NCI-H1092 treated with DMSO at 0.1 percent for 48 hours (cell line): ENCODE measurements at places on chromosomes 6 and 20.

- no peak for DNase-seq
Measured at GRCh38 chr6:72977114-72977513, 248.2 kb downstream of the KHDC1L start.

GRCh38 chr6:52550870-52551269, 26.0 kb downstream of the TRAM2 start:
- DNase-seq: no peak

DNA sequence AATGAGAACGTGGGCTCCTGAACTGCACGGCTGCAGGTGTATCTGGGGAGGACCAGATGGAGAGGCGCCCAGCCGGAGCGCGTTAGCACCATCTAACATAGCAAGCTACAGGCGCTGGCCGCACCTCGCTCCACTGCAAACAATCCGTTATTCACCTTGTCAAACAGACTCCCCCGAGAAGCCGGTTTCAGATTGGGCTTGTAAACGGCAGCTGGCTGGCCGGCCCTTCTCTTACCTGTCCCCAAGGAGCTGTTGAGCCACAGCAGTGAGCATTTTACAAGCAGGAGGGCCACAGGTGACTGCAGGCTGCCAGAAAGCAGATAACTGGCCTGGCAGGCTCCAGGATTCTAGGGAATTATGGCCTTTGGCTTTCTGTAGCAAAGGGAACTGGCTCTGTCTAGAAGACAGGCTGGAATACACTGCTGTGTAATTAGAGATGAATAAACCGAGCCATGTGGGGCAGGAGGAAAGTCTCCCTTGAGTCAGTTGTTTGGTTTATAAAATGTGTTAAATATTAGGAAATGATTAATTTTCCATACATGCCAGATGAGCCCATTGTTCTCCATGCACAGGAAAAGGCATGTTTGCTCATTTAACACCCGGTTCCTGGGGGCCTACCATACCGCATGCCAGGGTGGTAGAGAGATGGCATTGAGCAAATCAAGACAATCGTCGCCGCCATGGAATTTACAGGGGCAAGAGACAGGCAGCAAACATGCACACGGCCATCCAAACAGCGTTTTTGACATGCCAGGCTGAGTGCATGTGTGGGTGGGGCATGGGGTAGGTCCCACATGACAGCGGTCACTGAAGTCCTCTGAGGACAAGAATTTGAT, 159.3 kb downstream of the NFATC2 start:
- peak; percentile 88 for DNase-seq

DNA sequence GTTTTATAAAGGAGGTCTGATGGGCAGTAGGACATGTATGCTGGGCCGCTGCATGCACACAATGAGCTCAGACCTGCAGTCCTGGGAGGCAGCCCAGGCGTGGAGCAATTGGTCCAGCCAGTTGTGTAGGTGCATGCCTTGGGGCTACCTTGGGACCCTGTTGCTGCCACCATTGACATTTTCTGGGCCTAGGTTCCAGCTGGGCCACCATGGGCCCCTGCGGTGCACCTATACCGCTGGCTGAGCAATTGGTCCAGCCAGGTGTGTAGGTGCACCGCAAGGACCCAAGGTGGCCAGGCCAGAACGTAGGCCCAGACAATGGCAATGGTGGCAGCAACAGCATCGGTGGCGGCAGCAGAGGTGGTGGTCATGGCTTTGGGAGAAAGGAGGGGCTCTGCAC, 143.9 kb downstream of the PXDC1 start:
- DNase-seq: no peak

- DNase-seq: no peak
Measured at GRCh38 chr6:17021539-17021889, 80.3 kb upstream of the STMND1 start.

DNA sequence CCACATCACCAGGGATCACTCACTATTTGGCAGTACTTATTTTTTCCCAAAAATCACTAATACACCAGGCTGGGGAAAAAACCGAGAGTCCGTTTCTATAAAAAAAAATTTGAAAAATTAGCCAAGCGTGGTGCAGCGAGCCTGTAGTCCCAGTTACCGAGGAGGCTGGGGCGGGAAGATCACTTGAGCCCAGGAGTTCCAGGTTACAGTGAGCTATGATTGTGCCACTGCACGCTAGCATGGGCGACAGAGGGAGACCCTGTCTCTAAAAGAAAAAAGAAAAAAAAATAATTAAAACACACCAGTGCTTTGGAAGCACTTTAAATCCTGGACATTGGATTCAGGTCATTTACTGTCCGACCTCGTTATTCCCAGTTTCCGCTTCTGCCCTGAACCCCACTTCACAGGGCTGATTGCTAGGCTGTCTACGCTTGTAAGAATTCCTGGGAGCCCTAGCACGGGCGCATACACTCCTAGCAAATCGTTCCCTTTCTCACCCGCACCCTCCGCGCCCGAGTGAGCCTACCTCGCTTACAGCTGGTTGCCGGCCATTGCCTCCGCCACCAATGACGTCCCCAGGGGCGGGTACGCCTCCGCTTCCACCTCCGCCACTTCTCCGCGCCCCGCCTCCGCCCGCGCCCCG, at the start of gene TPMT:
Gene TPMT, minus strand, starts transcription at position 571 of the 643 bp plus-strand sequence. CDS start 5,950 bp downstream, outside the sequence.
- peak; percentile 93 for DNase-seq

DNA sequence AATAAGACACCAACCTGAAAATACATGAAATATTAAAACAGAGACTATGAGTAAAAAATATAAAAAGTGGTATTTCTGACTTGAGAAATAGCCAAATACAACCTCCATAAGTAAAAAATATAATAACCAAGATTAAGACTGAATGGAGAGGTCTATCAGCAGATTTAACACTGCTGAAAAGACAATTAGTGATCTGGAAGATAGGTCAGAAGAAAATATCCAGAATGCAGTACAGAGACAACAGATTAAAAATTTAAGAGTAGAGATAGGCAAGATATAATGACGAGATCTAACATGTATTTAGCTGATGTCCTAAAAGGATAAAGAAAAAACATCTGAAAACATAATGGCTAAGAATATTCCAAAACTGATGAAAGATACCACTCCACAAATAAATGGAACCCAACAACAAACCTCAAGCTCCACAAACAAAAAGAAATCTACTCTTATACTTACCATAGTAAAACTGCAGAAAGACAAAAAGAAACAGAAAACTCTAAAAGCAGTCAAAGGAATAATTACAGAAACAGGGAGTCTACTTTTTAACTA, 18.8 kb downstream of the ESF1 start:
- DNase-seq: no peak

DNA sequence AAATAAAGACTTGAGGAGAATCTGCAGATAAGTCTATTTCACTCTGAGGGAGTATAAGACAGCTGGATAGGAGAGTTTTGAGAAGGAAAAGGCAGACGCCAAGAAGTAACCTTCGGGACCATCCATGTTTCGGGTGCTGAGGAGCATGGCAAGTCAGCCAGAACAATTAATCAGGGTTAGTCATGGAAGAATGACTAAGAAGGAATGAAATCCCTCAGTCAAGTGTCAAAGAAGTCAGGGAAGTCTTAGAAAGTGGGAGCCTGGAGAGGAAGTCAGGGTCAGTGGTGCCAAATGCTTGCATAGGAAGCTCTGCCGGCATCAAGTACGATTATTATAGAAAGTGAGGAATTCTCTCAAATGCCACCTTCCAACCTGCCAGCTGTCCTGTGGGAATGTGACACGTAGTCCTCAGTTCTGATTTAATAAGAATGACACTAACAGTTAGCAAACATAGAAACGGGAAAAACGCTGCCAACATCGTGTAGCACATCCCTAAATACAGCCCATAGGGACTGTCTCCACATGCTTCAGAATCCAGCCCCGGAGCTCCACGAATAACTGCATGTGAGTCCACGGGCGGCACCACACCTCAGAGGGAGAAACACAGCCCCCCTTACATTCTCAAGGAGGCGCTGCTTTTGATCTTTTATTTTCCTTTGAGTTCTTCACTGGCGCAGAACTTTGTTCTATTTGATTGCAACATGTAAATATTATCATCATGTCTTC, 602.7 kb downstream of the PRKN start:
- DNase-seq: no peak

DNA sequence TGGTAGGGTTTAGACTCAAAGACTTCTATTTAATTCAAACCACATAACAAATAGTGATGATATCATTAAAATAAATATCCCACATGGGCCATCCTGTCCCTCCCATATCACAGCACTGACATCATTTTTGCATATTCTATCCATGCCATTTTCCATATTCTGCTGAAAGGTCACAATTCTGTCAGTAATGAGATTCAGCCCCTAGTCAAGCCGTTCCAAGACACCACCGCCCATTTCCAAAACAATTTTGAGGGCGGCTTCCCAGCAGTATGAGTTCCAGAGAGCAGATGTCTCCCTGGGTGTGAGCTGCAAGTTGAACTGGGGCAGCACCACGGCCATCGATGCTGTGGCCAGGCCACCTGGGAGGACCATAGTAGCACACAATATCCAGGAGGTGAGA, 65.1 kb upstream of the PLEKHG1 start:
- DNase-seq: no peak

DNA sequence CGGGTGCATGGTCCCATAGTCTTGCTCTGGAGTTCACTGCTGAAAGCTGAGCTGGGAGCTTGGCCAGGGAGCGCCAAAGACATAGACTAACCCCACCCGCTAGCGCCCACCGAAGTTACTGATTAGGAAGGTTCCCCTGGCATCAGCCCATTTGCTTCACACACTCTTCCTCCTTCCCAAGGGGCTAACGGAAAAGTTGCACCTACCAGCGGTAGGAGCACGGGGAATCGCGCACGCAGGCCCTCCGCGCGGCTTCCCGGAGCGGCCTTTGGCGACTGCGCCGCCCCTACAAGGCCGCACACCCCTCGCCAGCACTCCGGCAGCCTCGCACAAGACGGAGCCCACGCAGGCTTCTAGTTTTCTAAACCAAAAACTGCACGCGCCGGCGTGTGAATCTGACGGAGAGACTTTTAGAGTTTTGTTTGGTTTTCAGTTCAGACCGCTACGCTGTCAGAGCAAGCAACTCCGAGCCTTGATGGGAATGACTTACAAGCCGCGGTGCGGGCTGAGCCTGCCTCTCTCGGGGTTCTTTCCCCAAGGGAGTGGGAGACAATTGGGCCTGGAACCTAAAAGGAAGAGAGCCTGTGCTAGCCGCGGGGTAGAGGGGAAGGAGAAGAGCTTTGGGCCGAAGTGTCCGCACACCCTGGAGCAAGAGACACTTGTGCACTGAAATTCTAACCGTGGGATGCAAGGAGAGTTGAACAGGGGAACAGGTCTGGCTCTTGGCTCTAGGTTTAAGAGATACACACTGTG, 891 bp upstream of the POU3F2 start:
- DNase-seq: peak; percentile 77

- DNase-seq: no peak
Measured at GRCh38 chr6:15754706-15755079, 91.9 kb upstream of the DTNBP1 start.

DNA sequence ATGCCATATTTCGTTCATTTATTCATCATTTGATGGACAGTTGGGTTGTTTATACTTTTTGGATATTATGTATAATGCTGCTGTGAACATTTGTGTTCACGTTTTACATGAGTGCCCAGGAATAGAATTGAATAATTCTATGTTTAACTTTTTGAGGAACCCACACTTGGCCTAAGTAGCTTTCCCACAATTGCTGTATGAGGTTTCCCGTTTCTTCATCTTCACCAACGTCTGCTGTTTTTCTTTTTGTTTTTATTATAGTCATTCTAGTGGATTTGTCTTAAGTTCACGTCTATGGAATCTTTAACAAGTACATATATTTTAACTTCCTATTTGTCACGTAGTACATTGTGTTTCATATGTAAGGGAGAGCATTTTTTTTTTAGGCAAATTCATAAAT, 110.3 kb downstream of the JARID2 start:
- no peak for DNase-seq

DNA sequence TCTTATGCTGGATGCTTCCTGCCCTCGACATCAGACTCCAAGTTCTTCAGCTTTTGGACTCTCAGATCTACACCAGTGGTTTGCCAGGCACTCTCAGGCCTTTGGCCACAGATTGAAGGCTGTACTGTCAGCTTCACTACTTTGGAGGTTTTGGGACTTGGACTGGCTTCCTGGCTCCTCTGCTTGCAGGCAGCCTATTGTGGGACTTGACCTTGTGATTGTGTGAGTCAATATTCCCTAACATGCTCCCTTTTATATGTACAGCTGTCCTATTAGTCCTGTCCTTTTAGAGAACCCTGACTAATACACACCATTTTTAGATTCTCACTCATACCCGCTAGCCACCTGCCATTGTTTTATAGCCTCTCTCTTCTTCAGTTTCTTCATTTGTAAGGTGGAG, 382.1 kb upstream of the TSHZ2 start:
- DNase-seq: no peak

- DNase-seq: no peak
Measured at GRCh38 chr6:89138173-89138572, 7.7 kb upstream of the PM20D2 start.

DNA sequence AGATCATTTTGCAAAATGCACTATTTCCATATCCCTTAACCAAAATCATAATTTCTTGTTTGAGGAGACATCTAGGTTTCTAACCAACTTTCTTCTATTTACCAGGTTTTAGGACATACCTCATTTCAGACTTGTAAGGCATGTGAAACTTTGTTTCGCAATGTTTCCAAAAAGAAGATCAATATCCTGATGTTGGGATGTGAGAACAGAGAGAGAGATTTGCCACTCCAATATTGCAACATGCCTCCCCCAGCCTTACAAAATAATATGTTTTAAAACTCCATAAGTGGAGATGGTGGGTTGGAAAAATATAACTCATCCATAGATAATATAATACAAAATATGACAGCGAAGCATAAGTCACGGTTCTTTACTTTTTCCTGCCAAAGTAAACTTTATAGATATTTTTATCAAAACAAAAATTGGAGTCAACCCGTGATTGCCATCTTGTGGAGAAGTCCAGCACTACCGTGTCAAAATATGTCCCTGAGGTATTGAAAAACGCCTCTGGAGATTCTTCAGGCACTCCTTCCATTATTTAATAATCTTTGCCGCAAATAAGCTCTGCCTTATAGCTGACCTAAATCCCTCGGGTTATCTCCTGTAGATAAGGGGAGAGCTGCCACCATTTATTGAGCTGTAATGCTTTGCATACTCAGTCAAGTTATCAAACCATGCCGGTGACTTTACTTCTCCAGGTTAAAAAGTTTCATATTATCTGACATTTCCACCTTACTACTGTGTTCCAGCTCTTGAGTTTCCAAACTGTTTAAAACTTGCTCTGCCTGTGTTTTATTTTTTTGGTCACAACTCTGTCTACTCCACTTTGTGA, 534.2 kb downstream of the HACE1 start:
- DNase-seq: peak; percentile 9

DNA sequence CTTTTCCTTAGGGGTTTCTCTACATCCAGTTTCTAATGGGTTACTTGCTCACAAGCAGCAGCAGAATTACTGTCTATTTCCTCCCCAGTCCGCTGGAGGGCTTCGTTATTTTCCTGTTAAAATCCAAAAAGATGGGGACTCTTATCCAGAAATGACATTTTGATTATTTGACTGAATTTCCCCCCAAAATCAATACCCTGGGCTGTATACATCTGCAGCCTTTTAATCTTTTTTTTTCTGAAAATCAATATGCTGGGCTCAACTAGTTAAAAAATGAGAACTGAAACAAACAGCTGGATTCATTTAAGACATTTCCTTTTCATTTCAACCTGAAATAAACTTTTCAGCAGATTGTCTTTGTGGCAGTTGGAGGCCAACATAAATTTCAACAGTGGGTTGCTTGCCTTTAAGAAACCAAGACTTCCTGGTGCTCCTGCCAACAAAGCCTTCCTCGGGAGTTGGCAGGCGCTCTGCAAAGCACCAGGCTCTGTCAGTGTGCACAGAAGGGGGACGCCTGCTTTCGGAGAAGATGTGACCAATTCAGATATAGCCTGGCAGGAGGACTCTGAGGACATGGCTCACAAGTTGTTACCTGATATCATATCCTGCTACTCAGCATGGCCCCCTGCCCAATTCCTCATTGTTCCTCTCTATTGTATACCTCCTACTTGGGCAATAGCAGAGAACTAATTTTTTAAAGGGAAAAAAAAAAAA, 204.7 kb upstream of the ARG1 start:
- no peak for DNase-seq

GRCh38 chr6:7200598-7201443, 93.1 kb downstream of the RREB1 start:
- no peak for DNase-seq
